ENCODE measurements at places on chromosomes 1 and 21.

- peak; percentile 12 for DNase-seq
Observed at GRCh38 chr1:62849031-62849430, 65.1 kb downstream of the ATG4C start.

- DNase-seq: no peak
Observed at GRCh38 chr1:238239343-238239742, 348.6 kb upstream of the ZP4 start.

DNA sequence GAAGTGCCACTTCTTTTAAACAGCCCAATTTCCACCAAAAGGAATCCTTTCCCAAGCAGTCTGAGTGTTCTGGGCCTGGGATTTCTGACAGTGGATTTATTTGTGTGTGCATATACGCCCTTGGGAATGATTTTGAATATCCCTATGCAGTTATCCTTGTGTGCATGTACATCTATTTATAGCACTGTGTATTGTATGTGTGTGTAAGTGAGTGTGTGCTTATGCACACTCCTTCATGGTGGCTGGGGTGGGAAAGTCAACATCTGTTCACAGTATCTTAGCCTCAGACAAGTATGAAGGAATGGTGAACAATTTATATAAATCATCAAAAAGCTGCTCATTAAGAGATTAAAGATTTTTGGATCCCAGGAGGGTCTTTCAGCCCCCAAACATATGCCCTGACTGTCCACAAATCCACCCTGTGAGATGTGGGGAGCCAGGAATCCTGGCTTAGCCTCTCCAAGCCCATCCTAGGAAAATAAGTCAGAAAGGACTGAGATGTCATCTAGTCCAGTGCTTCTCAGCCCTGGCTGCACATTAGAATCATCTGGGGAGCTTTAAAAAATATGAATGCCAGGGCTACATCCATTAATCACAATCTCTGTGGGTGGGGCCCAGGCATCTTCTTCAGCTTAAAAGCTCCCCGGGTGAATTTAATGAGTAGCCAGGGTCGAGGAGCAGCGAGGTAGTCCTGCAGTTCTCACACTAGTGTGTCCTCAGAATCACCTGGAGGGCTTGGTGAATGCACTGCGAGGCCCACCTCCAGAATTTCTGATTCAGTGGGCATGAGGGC, 101.4 kb downstream of the PLXNA2 start:
- DNase-seq: peak; percentile 52

- no peak for DNase-seq
Observed at GRCh38 chr1:207952617-207953542, 42.0 kb upstream of the CD34 start.

- DNase-seq: peak; percentile 72
Observed at GRCh38 chr1:172727956-172728603, 69.2 kb downstream of the FASLG start.

GRCh38 chr1:231512147-231512698, 16.2 kb upstream of the TSNAX start:
- DNase-seq: no peak

DNA sequence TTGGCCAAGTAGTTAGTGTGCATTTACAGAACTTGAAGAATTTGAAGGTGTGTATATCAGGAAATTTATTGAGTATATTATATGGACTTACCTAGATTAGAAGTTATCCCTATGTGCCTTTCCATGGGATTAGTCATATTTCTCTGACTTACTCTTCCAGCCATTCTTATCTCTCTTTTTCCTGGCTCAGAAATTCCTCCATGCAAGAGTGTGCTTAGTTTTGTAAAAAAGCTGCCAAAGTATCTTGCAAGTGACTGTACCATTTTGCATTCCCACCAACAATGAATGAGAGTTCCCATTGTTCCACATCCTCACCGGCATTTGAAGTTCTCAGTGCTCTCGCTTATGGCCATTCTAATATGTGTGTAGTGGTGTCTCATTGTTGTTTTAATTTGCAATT, 82.2 kb upstream of the GUCA2B start:
- no peak for DNase-seq

- no peak for DNase-seq
Observed at GRCh38 chr1:208122612-208123358, 121.4 kb downstream of the PLXNA2 start.

DNA sequence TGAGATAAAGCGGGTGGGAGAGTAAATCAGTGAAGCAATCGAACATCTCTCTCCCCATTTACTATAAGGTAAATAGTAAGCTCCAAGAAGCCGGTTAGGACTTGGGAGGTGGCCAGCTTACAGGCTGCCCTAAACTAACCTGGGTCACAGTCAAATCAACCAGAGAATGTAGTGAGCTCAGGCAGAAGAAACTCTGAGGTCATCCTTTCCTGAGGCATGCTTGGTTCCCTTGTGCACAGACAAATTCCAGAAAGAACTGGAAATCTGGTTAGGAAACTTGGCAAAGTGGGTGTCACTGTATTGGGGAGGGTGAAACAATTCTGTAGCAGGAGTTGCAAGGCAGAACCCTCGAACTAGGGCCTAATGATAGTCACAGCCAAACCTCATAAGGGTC, 72.5 kb downstream of the NTMT2 start:
- DNase-seq: no peak

DNA sequence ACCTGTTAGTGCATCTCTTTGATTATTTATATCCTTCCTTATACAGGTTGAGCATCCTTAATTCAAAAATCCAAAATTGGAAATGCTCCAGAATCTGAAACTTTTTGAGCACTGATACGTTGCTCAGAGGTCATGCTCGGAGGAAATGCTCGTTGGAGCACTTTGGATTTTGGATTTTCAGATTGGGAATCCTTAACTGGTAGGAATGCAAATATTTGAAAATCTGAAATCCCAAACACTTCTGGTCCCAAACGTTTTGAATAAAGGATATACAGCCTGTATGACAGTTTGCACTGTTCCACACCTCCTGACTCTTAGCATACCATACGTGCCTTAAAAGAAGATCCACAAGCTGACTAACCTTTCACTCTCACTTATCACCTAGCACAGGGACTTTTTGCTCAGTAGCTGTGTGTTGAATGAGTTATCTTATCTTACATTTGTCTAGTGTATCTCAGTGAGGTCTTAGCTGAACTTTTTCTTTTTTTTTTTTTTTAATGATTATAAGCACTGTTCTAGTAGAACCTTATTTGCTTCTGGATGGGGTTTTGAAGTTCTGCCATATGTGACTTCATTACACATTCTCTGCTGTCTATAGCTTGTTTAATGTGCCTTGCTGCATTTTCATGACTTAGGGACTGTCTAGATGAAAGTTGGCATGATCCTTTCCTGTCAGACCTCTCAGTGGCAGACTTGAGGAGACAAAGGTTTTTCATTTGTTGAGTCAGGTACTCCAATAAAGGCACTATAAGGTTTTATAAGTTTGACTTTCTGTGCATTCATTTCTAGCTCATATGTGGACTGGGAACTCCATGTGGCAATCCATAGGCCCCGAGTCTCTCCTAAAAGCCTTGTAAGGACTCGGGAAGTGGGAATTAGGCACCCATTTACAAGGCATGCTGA, 21.6 kb downstream of the PTGFRN start:
- DNase-seq: no peak

Data from NCI-H82 (cell line).